Stimulated activated CD8-positive, alpha-beta memory T cell treated with anti-CD3 and anti-CD28 coated beads, Interleukin-7, amount 100 ng/mL, for 1 hour (primary cell): ENCODE measurements at places on chromosomes 4 and X.

GRCh38 chr4:113293043-113293560 lies 243.6 kb downstream of the ANK2 start:
- no peak for DNase-seq

- DNase-seq = no peak
Measured at GRCh38 chrX:137684591-137684990, 118.7 kb downstream of the ZIC3 start.

DNA sequence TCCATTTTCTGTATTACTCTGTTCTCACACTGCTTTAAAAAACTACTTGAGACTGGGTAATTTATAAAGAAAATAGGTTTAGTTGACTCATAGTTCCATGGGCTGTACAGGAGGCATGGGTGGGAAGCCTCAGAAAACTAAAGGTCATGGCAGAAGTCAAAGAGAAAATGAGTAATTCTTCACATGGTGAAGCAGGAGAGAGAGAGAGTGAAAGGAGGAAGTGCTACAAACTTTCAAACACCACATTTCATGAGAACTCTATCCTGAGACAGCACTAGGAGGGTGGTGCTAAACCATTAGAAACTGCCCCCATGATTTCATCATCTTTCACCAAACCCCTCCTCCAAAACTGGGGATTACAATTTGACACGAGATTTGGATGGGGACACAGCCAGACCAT lies 108.0 kb upstream of the PBDC1 start:
- no peak for DNase-seq

DNA sequence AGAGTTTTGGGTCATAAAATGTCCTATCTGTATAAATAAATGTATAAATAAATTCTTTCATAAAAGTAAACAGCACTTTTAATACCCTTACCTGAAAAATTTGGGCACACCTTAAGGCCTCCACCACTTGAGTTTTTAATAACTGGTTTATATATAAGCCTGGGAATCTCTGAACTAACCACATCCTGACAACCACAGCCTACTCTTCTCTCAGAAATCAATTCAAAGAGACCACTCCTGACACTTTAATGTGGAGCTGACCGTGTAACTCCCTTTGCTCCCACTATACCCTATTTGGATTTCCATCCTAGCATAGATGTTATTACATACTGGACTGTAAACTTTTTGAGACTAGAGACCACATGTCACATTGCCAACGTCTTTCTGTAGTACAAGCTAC lies 3.5 kb downstream of the FBXL5 start:
- DNase-seq = no peak

GRCh38 chrX:151702026-151702714 lies 6.9 kb downstream of the PRRG3 start:
- no peak for DNase-seq

DNA sequence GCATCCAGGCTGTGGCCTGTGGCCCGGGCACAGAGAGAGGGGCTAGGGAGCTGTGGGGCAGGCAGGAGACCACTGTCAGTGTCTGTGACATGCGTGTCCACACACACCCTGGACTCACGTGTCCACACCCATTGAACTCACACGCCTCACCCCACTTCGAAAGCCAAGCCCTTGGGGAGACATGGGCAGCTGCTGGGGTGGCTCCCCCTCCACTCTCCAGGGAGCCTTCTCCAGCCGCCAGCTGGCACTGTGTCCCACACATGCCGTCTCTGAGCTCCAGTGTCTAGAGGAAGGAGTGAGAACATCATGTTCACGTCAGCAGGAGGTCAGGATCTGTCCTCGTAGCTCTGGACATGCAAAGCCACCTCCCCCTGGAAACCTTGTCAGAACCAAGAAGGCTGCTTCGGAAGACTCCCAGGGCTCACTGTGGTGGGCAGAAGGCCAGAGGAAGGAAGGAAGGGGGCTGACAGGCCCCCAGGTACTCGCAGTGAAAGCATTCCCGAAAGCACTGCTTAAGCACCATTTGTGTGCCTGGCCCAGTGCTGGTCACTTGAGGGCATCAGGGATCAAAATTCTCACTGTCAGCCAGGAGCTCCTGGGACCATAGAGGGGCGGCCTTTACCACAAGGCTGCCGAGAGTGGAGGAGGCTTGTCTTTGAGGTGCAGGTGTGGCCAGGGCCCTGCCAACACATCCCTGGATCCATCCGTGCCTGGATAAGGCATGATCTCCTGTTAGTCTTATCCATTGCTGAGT lies 61.4 kb downstream of the HTRA3 start:
- no peak for DNase-seq

GRCh38 chr4:98421111-98421510 lies 159.9 kb downstream of the RAP1GDS1 start:
- no peak for DNase-seq

GRCh38 chr4:42152507-42153504 lies at the start of gene BEND4:
Gene BEND4, minus strand, starts transcription at chr4:42152655. Its CDS starts 512 bp downstream, at chr4:42152143.
- no peak for DNase-seq

DNA sequence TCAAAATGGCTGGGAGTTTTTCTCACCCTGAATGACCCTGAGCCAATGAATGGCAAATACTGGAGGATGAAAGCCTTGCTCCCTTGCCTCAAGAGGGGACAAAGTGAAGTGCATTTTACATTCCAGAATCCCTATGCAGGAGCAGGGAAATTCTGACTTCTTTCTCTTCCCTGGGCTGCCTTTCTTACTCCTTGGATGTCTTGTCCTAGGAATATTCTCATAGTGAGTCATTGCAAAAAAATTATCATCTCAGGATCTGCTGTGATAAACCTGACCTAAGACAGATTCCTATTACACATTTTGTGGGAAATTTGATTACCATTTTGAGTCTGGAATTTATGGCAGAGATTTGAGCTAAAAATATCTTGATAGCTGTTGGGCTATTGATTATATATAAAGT lies 199.9 kb downstream of the TMA16 start:
- DNase-seq = no peak

- DNase-seq = no peak
Measured at GRCh38 chr4:1731180-1731579, 9.9 kb downstream of the TACC3 start.

- no peak for DNase-seq
Measured at GRCh38 chr4:11264841-11265240, 163.9 kb downstream of the HS3ST1 start.

- no peak for DNase-seq
Measured at GRCh38 chr4:127379499-127379898, 253.3 kb upstream of the INTU start.

- no peak for DNase-seq
Measured at GRCh38 chrX:38845426-38845825, 44.2 kb downstream of the MID1IP1 start.

- DNase-seq = no peak
Measured at GRCh38 chr4:139987502-139987850, 166.5 kb downstream of the MAML3 start.

GRCh38 chr4:116275006-116275405 lies 810.4 kb downstream of the TRAM1L1 start:
- no peak for DNase-seq

- no peak for DNase-seq
Measured at GRCh38 chr4:176230836-176231235, 35.5 kb upstream of the SPATA4 start.

- DNase-seq = no peak
Measured at GRCh38 chr4:48120132-48120531, 13.9 kb downstream of the TXK start.

GRCh38 chr4:61984260-61984909 lies 784.3 kb downstream of the ADGRL3 start:
- no peak for DNase-seq

DNA sequence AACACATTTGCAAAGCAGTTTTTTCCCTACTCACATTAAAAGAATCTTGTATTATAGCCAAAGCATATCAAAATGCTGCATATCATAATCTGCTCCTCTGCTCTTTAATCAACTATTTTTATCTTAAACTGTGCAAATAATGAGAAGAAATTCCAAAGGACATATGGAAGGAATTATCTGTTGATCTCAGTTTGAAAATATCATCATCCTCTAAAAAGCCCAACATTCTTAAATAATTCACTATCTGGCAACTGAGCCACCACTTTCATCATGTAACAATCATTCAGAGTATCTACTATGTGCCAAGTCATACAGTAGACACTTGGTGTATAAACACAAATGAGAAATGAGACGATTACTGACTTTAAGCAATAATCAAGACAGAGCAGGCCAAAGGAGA lies 63.0 kb downstream of the PRSS12 start:
- no peak for DNase-seq

DNA sequence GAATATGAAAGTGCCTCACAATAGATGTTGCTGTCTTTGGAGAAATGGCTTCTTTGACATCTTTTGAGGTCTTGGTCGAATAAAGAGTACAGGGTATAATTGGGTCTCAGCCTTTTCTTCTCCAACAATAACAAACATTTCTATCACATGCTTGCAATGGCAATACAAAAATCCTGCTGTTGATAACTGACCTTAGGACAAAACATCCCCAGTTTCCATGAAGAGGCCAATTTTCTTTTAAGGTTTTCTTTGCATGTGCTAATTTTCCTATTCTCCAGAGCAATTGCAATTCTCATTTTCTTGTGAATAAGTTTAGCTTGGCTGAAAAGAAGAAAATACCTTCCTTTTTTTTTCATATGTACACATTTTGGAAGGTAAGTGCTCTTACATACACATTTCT lies 130.7 kb upstream of the RPS6KA6 start:
- no peak for DNase-seq

- DNase-seq = no peak
Measured at GRCh38 chr4:20268028-20268427, 16.3 kb downstream of the SLIT2 start.

GRCh38 chr4:97016186-97016907 lies 1126.9 kb downstream of the STPG2 start:
- no peak for DNase-seq

- no peak for DNase-seq
Measured at GRCh38 chr4:80081566-80081965, 8.5 kb upstream of the ANTXR2 start.

DNA sequence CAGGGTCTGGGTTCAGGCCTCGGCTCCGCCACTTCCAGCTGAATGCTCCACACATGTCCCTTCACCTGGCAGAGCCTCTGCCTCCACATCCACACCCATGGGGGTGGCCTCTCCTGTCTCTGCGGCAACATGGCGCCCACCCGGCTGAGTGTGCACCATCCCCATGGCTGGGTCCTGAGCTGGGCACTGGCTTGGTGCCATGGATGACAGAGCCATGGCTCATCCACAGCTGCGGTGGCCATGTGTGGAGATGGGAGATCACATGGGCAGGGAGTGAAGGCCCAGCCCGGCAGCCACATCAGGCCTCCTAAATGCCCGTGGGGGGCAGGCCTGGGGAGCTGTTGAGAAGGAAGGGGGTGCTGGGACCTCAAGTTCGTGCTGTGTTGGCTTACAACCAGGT lies 213.7 kb downstream of the AFAP1 start:
- DNase-seq = no peak

- no peak for DNase-seq
Measured at GRCh38 chr4:184400375-184400870, 73.9 kb downstream of the IRF2 start.

DNA sequence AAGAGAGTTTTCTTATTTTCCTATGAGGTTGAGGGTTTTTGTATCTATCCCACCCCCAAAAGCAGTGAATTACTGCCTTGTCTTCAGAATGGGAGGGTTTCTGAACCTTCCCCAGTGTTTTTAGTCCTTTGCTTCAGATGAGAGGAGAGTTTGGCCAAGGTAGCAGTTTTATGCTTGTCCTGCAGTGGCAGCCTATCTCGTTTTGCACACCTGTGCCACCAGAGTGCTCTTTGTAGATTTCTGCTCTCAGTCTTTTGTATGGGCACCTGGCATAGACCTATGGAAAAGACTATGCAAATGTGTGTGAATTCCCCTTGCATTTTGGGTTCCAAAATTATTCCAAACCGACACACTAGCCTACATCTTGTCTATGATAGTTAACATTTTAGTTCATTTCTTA lies 5.8 kb downstream of the TBC1D19 start:
- no peak for DNase-seq

DNA sequence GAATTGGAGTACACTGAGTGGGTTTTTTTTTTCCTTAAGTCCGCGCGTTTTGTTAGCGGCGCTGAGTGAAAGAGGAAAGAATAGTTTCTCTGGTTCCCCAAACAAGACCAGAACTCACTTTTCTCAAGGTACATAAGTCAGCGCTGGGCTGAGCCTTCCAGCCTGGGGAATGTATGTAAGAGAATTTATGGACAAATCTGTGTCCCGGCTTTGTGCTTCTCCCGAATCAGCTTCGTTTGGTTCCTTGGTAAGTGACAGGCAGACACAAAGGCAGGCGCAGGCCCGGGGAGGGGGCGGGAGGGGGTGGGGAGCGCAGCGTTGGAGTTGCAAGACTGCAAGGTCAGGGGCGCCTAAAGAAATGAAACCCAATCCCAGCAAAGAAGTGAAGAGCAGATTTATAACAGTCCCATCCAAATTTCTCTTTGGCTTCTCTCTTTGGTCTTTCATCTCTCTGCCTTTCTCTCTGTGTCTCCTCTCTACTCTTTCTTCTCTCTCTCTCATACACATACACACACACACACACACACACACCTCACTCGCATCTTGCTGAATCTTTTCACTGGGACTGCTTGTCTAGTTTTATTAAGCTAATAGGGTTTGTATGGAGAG lies 981 bp downstream of the TET2 start:
- no peak for DNase-seq

DNA sequence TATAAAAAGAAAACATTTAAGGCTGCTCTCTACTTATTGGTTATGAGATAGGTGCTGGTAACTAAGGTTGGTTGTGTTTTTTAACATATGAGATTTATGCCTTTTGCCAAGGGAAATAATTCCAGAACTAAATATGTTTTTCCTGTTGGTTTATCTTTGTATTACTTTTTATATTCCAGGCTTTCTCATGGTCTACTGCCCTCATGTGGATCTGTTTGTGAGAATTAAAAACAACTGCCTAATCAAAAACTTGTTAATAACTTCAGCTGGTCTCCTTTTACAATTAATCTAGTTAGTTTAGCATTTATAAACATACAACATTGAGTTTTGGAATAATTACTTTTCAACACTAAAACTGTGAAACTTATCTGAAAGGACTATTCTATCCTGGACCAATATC lies 1208.3 kb downstream of the ADGRL3 start:
- no peak for DNase-seq

GRCh38 chr4:46656071-46656470 lies 253.0 kb downstream of the COX7B2 start:
- no peak for DNase-seq

- no peak for DNase-seq
Measured at GRCh38 chrX:149476513-149476912, 28.6 kb downstream of the IDS start.

GRCh38 chrX:116267511-116268040 lies 97.0 kb downstream of the AGTR2 start:
- no peak for DNase-seq

GRCh38 chrX:16188687-16189086 lies 21.4 kb downstream of the MAGEB17 start:
- no peak for DNase-seq

DNA sequence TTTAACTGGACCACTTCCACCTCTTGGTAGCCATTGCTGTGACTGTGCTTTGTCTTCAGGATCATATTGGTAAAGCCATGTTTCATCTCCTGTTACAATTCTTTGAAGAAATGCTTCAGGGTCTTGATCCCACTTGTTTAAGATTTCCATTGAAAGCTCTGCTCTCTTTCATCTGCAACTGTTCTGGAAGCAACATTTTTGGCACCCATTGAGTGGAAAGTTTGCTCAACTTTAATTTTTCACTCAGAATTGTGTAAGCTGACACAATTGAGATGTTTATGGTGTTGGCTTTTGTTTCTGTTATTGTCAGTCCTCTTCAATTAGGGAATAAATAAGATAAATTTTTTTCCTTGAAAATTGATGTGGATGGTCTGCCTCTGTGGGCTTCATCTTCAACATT lies 237.4 kb downstream of the MAPK10 start:
- DNase-seq = no peak

GRCh38 chr4:169033660-169034059 lies 23.6 kb upstream of the CBR4 start:
- no peak for DNase-seq

- no peak for DNase-seq
Measured at GRCh38 chrX:41288641-41289040, 45.3 kb upstream of the DDX3X start.
